ENCODE measurements at places on chromosomes 4 and X.

- no peak for DNase-seq
Measured at GRCh38 chr4:52477191-52477780, 181.8 kb downstream of the USP46 start.

DNA sequence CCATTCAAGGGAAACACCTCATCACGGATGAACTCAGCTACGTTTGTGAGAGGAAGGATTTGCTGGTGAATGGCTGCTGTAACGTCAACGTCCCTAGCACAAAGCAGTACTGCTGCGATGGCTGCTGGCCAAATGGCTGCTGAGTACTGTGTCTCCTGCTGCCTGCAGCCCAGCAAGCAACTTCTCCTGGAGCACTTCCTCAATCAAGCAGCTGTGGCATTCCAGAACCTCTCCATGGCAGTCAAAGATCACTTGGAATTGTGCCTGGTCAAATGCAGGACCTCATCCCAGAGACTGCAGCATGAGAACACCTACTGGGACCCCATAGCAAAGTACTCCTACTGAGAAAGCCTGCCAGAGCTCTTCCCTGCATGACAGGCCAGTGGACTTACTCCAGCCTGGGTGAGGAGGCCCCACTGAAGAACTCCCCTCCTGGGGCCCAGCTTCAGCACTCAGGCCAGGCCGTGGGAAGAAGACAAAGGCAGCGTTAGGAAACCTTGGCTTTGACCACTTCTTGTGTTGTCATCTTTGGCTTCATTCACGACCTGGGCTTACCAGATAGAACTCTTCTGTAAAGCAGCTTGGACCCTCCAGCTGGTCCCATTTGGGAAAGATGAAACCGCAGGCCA lies 244.3 kb downstream of the RBMX2 start:
- no peak for DNase-seq

DNA sequence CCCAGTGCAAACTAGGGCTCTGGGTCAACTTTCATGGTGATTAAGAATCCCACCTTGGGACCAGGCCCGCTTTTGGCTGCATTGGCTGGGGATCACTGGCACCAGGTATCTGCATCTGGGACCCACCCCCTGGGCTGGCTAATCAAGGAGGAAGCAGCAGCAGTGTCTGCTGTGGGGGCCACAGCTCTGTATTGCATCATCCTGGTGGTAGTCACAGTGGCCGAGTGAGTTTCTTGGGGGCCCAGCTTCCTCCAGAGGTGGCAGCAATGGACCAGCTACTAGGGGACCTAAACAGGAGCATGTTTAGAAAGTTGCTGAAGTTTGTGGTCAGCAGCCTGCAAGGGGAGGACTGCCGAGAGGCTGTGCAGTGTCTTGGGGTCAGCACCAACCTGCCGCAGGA lies 15.7 kb downstream of the LNX1 start:
- no peak for DNase-seq

- DNase-seq, result no peak
Measured at GRCh38 chr4:143921181-143921580, 15.8 kb upstream of the GYPE start.

DNA sequence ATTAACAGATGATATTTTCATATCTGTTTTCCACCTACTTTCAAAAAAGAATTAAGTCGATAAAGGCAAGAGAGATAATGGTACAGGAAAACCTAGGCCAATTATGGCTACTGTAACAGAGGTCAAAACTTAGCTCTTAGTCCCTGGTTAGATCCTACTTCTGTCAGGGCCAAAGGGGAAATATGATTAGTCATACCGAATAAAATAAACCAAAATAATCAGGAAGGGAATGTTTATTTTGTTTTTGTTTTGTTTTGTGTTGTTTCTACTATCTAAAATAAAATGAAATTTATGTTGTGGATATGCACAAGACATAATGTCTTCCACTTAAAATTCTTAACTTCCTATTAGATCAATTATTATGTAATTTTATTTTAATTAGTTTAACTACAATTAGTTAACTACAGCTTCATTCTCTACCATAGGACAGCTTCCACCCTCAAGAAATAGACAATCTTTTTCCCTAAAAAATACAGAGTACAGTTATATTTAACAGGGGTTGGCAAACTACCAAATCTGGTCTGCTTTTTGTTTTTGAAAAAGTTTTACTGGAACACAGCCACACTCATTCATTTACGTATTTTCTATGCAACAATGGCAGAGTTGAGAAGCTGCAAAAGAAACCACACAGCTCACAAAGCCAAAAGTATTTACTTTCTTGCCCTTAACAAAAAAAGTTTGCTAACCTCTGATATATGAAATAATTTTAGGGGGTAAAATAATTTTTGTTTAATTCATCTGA lies 25.4 kb downstream of the TMEM47 start:
- no peak for DNase-seq

DNA sequence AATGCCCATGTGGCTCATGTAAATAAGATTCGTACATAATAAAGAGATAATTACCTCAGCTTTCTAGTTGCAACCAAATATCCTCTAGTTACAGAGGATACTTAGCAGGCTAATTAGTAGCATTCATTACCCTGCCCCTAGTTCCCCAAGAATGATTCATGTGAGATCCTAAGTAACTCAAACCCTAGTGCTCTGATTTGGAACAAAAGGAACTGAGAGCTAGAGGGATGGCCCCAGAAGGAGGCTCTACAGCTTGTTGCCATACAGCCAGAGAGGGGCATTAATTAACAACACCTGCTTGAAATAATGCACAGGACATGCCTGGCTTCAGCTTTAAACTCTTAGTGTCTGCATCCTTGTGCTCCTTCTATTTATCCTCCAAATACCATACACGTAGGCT lies 32.6 kb upstream of the CBR4 start:
- no peak for DNase-seq

GRCh38 chr4:176668324-176668723 lies 124.4 kb downstream of the VEGFC start:
- DNase-seq, result no peak

DNA sequence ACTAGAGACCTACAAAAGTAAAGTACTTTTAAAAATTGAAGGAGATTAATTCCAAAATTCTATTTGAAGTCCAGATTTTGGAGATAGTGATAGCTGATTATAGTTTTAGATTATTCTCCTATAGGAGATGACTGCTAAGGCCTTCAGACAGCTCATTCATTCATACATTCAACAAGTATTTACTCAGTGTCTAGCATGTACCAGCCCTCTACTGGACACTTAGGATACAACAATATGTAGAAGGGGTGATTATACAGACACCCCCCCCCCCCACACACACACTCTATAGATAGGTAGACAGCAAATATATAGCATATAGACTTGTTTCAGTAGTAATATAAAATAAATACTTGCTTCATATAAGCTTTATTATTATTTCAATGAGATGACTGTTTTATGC lies 60.4 kb upstream of the TAF9B start:
- DNase-seq, result peak; percentile 2

DNA sequence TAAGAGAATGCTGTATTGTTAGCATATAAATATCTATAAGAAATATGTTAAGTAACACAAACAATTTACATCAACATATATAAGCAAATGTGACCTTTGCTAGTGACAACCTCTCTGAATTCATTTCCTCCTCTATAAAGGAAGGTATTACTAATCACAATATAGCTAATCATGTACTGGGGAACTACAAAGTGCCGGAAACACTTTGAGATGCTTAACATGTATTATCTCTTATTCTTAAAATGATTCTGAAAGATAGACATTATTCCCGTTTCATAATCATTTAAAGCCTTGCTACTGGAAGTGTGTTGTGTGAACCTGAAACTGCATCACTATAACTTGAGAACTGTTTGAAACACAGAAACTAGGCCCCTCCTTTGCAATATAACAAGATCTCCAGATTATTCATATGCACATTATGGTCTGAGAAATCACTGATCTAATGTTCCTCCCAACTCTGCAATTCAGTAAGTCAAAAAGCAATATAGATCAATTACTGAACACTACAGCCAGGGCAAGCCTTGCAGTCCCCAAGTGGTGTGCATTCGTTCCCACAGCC lies 54.0 kb downstream of the KLHL8 start:
- DNase-seq, result no peak

DNA sequence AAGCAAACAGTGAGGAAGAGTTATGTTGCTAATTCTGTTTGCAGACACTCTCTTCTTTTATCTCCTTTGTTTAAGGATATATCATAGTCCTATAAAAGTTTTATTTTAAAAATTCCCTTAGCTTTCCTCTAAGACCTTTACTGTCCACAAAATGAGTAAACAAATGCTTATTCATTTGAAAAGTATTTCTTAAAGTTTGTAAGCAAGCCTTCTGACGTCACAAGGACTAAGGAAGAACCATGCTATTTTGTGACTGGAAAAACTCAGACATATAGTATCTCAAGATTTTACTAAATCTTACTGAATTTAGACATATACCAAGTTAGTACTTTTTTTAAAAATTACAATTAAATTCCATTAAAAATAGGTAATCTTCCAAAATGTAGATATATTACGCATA lies 5.2 kb upstream of the RBMXL3 start:
- no peak for DNase-seq

DNA sequence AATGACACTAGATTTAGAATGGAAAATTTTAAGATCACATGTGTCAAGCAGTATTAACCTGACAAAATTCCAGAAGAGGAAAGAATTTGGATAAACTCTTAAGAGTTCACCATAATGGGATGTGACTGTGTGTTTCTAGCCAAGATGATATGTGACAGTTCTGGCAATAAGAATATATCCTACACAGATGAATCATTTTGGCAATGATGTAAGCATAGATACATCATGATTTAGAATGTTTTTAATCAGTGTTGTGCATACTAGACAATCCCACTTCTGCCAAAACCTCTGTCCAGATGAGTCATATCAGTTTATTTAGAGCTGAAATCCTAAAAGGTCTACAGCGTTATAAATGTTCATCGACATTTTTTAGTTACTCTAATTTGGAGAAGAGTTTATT lies 48.8 kb downstream of the PTCHD1 start:
- no peak for DNase-seq

GRCh38 chr4:53196882-53197771 lies 168.7 kb downstream of the SCFD2 start:
- DNase-seq, result peak; percentile 67

DNA sequence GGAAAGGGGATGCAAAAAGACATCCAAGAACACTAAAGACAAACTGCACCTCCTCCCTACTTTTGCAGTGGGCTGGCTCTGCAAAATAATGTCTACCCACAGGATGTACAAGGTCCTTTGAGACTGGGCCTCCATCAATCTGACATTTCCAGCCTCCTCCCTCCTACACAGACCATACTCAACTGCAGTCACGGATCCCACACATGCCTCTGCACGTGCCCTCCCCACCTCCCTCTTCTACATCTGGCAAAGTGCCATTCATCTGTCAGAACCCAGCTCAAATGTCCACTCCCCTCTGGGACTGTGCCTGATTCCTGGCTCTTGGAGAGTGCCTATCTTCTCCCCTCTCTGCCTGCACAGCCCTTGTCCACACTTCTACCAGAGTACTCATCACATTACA lies 50.3 kb downstream of the CHRDL1 start:
- no peak for DNase-seq

GRCh38 chr4:154490583-154491340 lies 837 bp downstream of the DCHS2 start:
- no peak for DNase-seq

DNA sequence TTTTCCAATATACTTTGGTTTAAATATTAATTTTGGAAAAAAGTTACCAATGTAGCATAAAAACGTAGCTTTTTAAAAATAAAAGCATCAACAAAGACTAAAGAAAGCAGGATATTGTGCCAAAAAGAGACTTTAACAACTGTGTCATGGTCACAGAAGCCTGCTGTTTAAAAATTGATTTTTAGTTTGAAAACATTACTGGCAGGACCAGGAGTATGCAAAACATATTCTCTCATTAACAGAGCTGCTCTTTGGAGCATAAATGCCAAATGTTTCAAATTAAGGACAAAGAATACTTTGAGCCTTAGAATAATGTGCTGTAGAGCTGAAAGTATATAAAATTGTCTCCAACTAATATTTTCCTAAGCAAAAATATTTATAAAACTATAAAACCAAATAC lies 279.0 kb downstream of the ARAP2 start:
- no peak for DNase-seq

DNA sequence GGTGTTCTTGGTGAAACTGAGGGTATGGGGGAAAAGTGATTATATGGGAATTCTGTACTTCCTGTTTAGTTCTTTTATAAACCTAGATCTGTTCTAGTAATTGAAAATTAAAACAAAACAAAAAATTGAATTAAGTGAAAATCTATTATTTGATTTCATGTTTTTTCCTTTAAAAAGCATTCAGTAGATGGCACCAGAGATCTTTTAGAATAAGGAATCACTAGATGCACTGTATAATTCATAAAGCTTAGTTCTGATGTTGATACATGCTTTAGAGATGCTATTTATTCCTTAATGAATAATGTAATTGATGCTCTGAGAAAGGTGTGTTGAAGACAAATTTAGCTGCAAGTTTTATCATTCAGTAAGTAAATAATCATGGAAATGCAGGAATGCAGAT lies 87.3 kb downstream of the LCORL start:
- no peak for DNase-seq

- no peak for DNase-seq
Measured at GRCh38 chr4:42915484-42915883, 23.0 kb downstream of the GRXCR1 start.

DNA sequence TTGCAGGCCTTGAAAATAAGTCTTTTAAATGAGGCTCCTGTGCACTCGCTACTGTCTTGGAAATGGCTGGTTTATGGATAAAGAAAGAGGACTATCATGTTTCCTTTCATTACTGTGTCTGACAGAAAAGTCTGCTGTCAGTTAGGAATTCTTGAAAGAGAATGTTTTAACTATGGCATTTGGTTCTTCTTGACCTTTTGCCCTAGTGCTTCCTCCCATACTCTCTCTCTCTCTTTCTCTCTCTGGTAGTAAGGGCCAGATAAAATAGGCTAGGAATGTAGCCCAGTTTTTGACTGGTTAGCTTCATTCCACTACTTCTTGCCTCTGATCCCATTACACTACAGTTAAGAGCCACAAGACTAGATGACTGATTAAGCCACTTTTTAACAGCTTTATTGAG lies 29.8 kb downstream of the YY2 start:
- no peak for DNase-seq

- DNase-seq, result no peak
Measured at GRCh38 chrX:136708348-136708747, 60.4 kb downstream of the CD40LG start.

DNA sequence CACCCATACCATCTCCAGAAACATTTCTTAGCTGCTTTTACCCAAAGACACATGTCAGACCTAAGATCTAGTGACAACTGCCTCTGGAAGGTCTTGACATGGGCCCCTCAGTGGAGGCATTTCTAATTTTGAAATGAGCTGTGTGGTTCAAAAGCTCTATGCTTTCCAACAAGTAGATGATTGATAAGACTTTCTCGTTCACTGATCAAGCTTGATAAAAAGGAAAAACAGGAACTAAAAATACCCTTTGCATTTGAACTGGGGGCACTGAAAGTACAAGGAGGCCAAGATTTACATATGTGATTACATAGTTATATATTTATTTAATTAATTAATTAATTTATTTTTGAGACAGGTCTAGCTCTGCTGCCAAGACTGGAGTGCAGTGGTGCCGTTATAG lies 61.3 kb upstream of the SCOC start:
- no peak for DNase-seq

All from hematopoietic multipotent progenitor cell treated with erythropoietin and hydrocortisone succinate and interleukin-3 and kit ligand, for 15 days (in vitro differentiated cells).